ENCODE measurements at places on chromosomes 2 and 18.

- no peak for DNase-seq
These were observed 95.1 kb upstream of the RFX8 start for GRCh38 chr2:101569886-101570520.

DNA sequence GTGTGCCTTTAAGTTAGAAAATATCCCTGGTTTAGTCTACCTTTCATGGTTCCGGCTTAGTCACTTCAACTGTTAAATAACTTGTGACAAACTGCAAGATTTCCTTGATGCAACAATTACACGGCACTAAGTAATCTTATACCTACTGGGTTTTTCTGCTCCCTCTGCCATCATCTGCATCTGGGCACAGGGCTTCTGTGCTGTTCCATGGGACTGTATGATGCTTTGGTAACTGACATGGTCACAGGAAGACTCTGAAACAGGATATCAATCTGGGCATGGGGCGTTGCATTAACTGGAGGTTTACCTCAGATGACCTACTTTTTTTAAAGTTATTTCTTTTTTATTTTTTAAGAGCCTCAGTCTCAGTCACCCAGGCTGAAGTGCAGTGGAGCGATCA lies 365.4 kb downstream of the SS18 start:
- no peak for DNase-seq

DNA sequence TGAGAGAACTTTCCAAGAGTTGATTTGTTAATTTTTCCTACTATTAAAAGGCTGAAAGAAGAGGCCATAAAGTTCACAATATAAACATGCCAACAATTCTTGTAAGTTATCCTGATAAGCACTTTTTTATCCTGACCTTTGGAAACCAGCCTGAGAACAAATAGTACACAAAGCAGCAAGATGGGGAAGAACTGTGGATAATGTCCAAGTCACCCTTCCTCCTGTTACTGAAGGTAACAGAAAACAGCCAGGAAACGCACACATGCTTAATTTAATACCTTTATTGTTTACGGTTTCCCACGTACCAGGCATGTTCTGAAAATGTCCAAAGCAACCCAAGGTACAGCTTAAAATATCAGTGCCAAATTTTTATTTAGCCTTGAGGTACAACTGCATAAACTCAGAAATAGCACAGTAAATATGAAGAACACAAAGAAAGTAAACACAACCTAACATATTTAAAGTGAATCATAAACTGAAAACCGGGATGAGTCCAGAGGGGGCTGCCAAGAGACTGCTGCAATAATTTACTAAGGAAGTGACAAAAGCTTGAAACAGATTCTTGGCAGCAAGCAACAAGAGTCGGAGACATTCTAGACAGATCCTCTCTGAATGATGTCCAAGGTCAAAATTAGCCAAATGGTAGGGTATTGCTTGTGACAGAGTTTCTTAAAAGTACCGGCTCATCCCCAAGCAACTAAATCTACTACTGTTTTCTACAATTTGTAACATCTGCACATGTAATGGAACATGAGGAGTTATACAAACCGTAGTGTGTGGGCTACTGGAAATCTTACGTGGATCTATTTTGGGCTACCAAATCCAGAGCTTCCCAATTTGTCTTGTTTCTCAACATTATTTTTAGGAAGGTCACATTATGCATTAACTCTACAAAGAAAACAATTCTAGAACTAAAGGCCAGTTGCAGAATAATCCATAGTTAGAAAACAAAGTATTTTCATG lies 93.2 kb downstream of the CABYR start:
- DNase-seq, result no peak

DNA sequence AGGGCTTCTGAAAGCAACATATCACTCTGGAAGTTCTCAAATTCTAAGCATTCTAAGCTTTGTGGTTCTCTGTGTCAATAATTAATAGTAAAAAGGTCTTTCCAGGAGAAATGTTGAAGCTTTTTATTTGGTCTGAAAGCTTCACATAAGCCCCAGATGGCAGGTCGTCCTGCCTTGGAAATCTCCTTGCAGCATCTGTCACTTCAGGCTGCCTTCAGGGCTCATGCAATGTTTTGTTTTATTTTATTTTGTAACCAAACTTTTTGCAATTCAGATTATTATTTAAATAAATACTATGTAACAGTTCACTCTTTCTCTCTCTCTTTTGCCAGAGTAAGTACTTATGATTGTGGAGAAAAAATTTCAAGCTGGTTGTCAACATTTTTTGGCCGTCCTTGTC lies 46.7 kb upstream of the FHOD3 start:
- DNase-seq, result no peak

- DNase-seq, result no peak
These were observed 50.7 kb downstream of the GDF7 start for GRCh38 chr2:20717641-20718040.

DNA sequence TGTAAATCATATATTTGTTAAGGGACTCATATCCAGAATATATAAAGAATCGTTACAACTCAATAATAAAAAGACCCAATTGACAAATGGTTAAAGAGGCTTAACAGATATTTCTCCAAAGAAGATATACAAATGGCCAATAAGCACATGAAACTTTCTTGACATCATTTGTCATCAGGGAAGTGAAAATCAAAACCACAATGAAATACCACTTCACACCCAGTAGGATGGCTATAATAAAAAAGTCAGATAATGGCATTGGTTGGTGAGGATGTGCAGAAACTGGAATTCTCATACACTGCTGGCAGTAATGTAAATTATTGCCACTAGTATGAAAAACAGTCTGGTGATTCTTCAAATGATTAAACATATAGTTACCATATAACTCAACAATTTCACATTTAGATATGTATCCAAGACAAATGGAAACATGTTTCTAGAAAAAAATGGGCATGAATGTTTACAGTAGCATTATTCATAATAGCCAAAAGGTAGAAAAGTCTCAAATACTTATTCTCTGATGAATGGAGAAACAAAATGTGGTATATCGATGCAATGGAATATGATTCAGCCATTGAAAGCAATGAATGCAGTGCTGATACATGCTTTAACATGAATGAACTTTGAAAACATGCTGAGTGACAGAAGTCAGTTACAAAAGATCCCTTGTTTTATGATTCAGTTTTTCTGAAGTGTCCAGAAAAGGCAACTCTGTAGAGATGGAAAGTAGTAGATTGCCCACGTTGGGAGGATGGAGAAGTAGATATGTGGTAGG lies 304.6 kb upstream of the ZEB2 start:
- DNase-seq, result no peak

- DNase-seq, result no peak
These were observed 57.6 kb downstream of the DPYSL5 start for GRCh38 chr2:26905341-26906198.
